ENCODE measurements at places on chromosomes 3 and 15.

DNA sequence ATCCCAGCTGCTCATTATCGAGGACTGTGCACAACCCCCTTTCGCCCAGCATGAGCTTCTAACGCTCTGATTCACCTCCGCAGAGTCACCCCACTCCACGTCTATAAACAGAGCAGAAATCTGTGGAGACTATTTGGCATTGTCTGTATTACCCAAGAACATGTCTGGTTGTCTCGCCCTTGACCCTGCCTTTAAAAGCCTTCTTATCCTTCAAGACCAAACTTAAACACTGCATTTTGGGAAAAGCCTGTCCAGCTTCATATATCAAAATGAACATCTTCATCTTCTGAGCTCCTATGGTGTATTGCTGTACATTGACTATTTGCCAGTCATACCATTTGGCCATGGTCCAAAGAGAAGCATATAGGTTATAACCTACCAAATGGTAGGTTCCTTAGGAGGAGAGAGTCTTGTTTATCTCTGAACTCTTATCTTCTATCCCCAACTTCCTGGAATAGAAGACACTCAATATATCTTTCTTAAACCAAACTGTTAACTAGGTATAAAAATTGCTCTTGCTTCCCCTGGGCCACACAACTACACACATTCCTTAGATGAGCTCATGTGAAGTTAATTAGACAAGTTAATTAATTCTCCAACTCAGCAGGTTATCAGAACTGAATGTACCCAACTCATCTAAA is 90.1 kb downstream of the FBN1 start:
- DNase-seq: no peak

- no peak for DNase-seq
These were observed 34.5 kb upstream of the ABHD10 start for GRCh38 chr3:111944372-111944771.

DNA sequence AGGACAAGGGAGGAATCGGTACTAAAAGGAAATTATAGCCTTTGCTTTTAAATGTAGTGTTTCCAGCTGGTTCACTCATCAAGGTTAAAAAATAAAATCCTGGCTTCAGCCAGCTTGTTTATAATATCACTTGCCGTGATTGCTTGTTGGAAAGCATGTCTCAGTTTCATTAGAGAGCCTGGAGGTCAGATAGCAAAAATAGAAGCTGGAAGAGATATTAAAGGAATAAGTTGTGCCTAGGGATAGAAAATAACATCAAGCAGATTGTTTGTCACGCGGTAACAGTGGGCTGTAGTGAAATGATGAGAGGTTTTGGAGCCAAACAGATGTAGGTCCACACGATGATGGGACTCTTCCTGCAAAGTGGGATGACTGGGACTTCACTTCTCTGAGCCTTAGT is 17.7 kb upstream of the SLMAP start:
- no peak for DNase-seq

DNA sequence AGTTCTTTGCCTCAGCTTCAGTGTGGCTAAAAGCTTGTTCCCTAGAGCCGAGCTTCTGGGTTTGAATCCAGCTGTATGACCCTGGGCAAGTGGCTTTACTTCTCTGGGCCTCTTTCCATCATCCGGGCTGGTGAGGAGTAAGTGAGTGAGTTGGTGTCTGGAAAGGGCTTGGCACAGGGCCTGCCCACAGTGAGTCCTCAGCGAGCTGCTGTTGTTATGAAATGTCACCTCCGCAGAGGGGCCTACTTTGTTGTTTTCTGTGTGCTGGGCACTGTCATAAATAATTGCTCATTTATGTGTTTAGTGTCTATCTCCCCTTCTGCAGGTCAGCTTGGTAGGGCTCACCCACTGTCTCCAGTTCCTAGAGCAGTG is 31.7 kb downstream of the SLC6A6 start:
- no peak for DNase-seq

DNA sequence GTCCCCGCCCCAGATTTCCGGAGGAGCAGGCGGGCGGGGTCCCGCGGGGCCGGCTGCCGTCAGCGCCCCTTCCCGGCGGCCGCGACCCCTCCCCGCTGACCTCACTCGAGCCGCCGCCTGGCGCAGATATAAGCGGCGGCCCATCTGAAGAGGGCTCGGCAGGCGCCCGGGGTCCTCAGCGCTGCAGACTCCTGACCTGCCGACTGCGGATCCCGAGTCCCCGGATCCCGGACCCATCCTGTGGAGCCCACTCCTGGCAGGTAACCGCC is at the start of gene TRH:
Gene TRH (plus strand): TSS at position 157 of the 269 bp plus-strand sequence. CDS start 1,097 bp downstream, outside the sequence.
- DNase-seq: no peak

DNA sequence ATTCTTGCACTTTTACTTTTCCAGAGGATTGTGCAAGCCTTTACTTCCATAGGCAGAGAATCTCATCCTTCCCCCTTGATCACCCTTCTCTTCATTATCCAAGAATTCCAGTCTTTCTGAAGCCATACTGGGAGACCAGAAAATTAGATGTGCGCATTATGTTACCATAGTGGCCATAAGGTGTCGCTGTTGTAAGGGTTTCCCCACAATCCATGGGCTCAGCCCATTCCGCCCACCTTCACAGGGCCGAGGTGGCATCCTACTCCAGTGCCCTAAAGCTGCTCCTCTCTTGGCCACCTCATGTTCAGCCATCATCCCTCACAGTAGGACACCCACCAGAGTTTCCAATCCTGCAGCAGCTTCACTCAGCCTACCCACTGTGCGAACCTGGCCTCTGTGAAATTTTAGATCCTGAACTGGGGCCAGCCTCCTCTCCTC is 35.0 kb downstream of the CTSH start:
- DNase-seq: no peak

DNA sequence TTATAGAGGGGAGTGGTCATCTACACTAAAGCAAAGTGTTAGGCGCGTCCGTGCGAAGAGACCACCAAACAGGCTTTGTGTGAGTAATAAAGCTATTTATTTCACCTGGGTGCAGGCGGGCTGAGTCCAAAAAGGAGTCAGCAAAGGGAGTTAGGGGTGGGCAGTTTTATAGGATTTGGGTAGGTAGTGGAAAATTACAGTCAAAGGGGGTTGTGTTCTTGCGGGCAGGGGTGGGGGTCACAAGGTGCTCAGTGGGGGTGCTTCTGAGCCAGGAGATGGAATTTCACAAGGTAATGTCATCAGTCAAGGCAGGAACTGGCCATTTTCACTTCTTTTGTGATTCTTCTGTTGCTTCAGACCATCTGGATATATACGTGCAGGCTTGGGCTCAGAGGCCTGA is 47.1 kb downstream of the OIP5 start:
- no peak for DNase-seq

DNA sequence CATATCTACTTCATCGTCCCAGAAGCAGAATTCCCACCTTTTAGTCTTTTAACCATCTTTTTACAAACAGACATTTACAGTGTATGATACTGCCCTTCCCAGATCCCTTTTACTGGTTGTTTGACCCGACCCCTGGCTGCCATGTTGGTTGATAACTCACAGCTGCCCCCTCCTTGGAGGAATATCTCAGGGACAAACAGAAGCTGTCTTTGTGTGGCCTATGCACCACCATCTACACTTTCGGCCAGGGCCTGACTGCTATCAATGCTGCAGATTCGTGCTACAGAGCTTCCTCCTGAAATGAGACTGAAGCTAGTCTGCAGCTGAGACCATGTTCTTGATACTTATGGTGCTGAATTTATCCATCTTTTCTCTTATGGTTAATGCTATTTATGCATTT is 6.6 kb upstream of the POLQ start:
- DNase-seq: no peak

GRCh38 chr3:10467904-10468612 is 37.3 kb downstream of the ATP2B2 start:
- peak; percentile 67 for DNase-seq

DNA sequence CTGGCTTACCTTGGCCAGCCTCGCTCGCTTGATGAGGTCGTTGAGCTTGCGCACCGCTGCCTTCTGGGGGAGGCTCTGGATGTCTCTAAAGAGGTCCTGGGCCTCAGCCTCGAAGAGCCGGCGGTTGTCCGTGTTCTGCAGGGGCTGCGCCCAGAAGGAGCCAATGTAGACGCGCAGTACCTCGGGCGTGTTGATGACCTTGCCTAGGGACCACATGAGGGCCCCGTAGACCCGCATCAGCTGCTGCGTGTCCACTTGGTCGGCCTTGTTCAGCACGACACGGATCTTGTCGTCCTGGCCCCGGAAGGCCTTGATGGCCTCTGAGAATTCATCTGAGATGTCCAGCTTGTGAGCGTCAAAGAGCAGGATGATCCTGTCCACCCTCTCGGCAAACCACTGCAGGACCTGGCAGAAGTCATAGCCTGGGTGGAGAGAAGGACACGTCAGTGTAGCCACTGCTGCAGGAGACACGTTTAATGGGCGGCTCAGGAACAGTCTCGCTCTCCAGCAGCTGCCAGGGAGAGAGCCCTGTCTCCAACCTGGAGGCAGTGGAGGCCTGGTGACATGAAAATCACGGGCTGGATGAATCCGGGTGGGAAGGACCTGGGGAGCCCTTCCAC is 25.5 kb upstream of the SPTBN5 start:
- no peak for DNase-seq

GRCh38 chr3:195448205-195448875 is 5.5 kb upstream of the ACAP2 start:
- DNase-seq: no peak

DNA sequence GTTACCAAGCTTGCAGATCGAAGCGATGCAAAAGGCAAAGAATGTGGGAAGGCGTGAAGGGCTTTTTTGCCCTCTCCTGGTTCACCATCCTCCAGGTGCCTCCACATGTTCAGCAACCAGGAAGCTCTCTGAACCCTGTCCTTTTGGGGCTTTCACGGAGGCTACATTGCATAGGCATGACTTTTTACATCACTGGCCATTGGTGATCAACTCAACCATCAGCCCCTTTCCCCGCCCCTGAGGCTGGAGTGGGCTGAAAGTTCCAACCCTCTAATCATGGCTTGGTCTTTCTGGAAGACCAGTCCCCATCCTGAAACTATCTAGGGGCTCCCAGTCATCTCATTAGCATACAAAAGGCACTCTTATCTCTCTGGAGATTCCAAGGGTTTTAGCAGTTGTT is 52.6 kb downstream of the UACA start:
- no peak for DNase-seq

DNA sequence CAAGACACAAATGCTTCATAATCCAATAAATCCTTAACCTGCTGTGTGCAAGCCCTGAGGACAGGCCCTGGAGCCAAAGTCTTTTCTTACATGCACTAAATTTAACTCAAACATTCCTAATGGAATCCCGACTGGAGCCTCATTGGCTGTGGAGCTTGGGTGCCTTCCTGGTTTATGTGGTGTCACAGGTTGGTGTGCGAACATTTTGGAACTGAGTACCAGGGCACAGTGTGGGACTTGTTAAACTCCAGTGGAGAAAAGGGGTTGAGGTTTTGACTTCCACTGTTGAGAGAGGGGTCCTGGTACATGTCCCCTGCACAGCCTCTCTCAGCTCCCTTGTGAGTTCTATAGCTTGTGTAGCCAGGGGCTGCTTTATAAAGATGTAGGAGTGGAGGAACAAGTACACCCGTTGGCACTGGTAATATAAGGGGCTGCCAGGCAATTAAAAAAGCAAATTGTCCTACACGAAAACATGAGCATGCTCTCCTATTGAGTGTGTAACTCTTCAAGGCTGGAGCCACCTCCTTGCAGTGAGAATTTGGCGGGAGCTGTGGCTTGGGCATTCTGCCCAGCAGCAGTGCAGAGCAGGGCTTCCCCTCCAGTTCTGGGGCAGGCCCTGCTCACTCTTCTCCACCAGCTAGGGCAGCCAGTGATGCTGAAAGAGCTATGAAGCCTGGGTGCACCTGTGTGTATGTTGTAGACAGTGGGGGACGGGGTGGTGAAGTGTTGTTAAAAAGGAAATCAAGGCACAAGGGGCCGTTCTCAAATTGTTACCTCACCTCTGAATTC is 218.1 kb downstream of the CLSTN2 start:
- peak; percentile 44 for DNase-seq

DNA sequence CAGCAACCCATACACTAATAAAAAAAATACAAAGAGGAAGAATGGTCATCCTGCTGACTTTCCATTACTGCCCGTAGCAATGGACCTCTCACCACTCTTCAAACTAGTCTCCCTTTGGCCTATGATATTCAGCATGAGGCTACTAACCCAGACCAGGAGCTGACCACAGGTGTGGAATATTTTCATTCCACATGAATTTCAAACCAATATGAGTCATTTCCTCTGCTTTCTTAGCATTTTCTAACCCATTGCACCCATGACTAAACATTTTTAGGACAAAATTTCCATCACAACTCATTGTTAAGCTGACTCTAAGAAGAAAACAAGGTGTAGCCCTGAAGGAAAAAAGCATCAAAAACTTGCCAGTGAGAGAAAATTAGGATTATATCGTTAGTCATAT is 34.0 kb upstream of the ZPLD1 start:
- DNase-seq: no peak

- DNase-seq: no peak
These were observed 98.7 kb downstream of the SLCO3A1 start for GRCh38 chr15:91952216-91952615.

GRCh38 chr15:101000271-101000681 is 81.1 kb downstream of the LRRK1 start:
- no peak for DNase-seq

DNA sequence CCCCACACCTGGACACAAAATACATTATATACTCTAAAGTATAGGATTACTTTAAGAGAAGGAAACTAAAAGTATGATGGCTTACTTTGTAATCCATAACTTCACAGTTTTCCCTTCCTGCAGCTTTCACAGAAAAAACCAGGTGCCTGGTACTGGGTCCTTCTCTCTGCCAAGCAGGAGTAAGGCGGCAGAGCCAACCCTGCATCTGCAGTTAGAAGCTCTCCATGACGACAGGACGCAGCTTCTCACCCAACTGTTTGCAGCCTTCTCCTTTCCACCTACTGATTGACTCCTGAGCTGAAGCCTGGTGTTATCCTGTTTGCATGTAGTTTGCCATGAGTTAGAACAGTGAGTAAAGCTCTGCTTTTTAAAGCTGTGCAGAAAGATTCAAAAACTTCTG is 6.7 kb downstream of the MRAS start:
- DNase-seq: no peak

DNA sequence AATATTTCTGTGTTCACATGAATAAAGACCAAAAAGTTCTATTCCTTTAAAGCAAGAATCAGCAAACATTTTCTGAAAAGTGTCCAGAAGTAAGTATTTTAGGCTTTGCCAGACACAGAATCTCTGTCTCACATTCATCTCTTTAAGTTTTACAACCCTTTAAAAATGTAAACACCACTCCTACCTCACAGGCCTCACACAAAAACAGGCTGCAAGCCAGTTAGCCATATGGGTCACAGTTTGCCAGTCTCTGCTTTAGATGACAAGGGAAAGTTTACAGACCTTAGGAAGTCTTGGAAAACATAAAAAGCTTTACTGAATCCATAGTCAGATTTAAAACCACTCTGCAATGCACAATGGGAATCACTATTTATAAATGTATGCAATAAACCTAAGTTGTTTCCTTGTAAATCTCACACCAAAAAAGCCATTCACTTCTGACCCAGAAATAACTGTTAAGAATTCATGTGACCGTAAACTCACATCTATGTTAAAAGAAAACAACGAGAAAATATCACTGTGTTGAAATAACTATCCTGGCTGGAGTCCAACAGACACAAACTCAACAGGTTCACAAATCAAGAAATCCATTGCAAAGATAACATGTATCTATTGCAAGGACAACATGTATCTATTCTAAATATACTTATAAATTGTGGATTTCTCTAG is 308.2 kb downstream of the ULK4 start:
- DNase-seq: no peak

- no peak for DNase-seq
These were observed 269.4 kb upstream of the ARRDC4 start for GRCh38 chr15:97691078-97691477.

GRCh38 chr15:78977091-78977571 is 32.3 kb upstream of the CTSH start:
- no peak for DNase-seq

Data from NCI-H1105 (cell line).